Stimulated activated CD4-positive, alpha-beta T cell treated with anti-CD3 and anti-CD28 coated beads, Interleukin-1b, Interleukin-23, amount 100 ng/mL, for 24 hours (primary cell): ENCODE measurements at places on chromosomes 12 and 14.

DNA sequence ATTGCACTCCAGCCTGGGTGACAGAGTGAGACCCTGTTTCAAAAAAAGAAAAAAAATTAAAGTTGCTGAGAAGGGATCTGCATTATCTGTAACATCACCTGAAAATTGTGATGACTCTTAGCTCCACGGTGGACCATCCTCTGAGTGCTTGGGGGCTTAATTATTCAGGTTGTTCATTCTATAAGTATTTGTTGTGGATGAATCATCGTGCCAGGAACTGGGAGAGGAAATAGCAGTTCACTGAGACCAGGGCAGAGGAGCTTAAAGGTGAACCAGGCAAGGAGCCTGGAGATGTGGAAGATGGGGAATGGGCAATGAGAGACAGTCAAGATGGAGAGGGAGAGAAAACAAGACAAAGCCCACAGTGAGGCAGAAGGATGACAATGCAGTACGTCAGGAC, 25.5 kb upstream of the GSC start:
- DNase-seq = no peak

DNA sequence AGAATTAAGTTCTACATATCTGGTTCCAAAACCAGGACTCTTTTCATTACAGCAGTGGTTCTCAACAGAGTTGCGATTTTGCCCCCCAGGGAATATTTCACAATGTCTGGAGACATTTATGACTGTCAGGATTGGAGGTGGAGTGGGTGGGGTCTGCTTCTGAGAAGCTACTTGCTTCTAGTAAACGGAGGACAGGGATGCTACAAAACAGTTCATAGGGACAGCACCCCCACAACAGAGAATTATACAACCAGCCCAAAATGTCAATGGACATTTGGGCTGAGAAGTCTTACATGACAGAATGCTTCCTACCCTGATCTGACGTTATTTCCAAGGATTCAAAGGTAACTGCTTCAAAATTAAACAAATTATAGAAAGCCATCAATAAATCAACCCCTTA, 739 bp upstream of the SPATA7 start:
- no peak for DNase-seq

DNA sequence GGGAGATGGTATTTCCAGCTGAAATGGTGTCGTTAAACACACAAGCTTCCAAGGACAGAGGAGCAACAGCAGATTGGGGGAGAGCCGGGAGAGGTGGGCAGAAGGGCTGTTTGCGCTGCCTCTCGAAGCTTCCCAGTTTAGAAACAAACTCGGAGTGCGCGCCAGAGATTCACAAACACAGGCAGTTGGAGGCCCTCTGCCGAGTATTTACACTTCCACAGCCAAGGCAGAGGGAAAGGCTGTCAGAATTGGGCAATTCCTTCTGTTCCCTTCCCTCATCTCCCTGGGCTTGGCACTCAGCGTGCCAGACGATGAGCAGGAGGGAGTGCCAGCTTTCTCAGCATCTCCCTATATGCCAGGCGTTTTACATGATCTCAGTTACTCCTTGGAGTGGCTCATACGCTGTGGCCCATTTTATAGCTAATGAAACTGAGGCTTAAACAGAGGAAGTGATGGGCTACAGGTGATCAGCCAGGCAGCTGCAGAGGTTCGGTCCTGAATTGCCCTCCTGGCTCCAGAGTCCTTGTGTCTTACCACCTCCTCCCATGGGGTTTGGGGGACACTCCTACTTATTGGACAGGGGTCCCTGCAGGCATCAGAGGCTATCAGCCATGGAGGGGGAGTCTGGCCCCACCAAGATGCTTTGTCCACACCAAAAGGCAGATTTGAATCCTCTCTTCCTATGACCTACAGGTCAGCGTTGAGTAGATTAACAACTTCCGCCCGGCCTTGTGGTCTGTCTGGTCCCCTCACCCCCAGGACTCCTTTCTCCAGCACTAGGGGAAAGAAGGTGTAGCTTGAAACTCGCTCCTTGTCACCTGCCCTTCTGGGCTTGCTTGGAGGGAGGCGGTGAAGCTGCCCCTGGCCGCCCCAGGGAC, 3.1 kb downstream of the FAM222A start:
- DNase-seq = no peak

DNA sequence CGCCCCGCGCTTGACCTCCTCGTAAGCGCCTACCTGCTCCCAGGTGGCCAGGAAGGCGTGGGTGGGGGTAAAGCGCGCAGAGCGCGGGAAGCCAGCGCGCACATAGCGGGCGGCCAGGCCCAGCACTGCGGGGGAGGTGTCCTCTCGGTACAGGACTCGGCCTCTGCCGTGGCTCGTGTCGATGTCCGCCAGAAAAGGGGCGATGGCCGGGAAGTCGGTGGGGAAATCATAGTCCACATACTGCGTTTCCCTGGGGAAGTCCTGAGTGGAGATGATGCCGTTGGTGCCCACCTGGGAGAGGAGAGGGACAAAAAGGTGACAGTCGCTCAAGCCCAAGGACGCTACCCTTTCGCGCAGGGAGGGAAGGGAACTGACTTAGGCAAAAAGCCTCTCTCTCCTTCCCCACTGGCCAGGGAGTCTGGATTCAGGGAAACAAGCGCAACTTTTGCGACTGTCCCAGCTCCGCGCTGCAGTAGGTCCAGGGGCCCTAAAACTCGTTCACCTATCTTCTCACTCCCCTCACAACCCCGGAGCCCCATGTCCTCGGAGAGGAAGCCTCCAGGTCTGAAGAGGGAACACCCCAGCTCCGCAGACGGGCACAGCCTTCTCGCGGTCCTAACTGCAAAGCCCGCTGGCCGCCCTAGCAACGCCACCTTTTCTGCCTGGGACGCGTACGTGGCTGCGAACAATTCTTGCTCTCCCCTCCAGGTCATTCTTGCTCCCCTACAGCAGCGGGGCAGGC, 815 bp downstream of the NID2 start:
- no peak for DNase-seq

GRCh38 chr12:126337556-126338441, 1272.6 kb downstream of the AACS start:
- DNase-seq = no peak

GRCh38 chr14:31096255-31096654, 70.1 kb upstream of the STRN3 start:
- no peak for DNase-seq

DNA sequence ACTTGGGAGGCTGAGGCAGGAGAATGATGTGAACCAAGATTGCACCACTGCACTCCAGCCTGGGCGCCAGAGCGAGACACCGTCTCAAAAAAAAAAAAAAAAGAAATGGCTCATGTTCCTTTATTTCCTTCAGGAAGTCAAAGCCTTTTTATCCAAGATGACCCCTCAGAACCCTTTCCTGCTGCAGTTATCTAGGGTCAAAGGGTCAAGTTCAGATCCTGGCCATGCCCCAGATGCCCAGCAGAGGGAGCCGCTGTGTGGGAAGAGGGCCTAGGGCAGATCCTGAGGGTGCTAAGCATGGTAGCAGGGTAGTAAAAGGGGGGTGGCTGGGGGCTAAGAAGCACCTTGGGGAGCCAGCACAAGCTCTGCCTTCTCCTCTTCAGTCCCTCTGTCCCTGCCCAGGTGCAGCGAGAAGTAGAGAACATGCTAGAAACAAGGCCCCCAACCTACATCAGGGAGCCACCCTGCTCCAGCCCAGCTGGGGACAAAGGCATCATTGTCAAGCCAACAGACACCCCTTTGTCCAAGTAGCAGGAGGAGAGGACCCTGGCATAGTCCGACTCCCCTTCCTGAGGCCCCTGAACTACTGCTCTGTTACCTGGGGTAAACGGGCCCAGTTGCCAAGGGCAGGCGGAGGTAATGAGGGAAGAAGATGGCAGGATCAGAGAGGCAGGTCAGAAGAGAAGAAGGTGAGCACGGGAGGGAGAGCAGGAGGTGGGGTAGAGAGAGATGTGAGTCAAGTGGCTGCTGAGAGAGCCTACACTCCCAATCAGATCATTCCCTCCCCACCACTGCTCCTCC, 6.5 kb downstream of the NFE2 start:
- peak; percentile 46 for DNase-seq

DNA sequence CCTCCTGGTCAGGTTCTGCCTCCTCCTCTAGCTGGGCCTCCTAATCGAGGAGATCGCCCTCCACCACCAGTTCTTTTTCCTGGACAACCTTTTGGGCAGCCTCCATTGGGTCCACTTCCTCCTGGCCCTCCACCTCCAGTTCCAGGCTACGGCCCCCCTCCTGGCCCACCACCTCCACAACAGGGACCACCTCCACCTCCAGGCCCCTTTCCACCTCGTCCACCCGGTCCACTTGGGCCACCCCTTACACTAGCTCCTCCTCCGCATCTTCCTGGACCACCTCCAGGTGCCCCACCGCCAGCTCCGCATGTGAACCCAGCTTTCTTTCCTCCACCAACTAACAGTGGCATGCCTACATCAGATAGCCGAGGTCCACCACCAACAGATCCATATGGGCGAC, 19.3 kb downstream of the CPSF6 start:
- no peak for DNase-seq

- DNase-seq = no peak
These were observed 196.6 kb downstream of the EGLN3 start for GRCh38 chr14:33754261-33754660.

DNA sequence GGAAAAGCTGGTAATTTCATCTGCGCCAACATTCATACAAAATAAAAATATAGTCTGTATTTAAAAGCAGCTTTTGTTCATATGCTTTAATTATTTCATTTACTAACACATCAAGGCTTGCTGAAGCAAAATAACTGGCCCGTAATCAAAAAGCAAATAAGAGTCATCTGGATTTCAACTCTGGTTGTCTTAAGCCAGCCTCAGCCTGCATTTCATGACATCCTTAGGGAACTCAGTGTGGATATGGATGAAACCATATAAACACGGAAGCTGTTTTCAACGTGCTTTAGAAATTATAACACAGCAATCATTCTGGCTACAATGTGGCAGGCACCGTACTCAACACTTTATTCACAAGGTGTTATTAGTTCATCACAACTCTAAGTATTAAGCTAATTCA, 852 bp downstream of the COX16 start:
- DNase-seq = no peak

- no peak for DNase-seq
These were observed 232.0 kb downstream of the GRIN2B start for GRCh38 chr12:13749389-13749788.

GRCh38 chr14:21505012-21505553, 6.1 kb downstream of the METTL3 start:
- no peak for DNase-seq

DNA sequence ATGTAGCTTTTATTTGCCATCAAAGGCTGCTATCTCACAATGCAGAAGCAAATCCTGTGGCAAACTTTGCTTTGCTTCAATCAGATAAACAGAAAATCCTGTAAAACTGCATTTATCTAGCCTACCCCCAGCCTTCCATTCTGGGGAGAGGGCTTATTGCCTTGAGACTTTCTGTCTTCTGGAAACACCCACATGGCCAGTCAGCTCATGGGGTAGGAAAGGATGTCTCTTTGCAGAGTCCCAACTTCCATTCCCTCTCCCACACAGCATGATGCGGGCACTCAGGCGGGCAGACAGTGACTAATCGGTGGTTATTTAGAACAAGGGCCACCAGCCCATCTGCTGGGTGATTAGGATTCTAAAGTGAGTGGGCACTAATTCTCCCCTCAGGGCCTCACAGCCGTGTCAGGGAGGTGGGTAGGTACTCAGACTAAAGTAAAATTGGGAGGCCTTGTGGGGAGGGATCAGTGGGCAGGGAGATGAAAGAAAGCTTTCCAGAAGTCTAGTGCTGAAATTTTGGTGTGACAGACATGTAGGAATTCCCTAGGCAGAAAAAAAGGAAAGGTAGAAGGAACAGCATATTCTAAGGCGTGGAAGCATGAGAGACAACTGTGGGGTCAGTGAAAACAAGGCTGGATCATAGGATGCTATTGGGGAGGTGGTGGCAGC, 720.5 kb downstream of the VRK1 start:
- no peak for DNase-seq

DNA sequence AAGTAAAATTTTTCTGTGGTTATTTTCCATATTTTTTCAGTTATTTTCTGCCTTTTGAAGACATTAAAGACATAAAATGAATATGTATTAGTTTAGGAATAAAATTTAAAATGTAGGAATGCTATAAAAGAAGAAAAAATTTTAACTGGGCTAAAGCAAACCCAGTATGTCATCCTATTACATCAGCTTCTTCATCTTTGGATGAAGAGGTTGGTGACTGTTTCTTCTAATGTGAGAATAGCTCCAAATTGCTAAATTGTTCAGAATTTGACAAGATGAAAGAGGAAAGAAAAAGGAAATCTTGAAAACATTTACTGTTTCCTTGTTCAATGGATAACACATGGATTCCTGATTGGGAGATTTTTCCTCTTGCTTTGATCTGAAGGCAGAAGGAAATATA, 52.7 kb upstream of the PZP start:
- no peak for DNase-seq

GRCh38 chr12:62799126-62799736, 135.7 kb downstream of the PPM1H start:
- DNase-seq = peak; percentile 4
